WERI-Rb-1 (cell line): ENCODE measurements at places on chromosomes 2 and 18.

DNA sequence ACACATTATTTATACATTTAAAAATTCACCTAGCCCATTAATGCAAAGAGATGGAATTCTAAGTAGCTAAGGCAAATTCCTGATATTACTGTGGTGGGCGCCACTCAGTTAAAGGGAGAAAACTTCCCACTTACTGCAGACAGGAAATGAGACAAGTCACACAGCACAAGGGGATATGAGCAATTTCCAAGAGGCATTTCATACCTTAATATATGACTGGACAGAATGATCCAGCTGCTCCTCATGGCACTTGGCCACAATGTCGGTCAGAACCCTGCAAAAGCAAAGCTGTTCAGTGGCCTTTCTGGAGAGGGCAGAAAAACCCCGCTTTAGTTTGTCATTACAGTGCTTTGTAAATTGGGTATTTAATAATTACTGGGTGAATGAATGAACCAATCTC is 121.4 kb upstream of the CCDC195 start:
- no peak for DNase-seq

DNA sequence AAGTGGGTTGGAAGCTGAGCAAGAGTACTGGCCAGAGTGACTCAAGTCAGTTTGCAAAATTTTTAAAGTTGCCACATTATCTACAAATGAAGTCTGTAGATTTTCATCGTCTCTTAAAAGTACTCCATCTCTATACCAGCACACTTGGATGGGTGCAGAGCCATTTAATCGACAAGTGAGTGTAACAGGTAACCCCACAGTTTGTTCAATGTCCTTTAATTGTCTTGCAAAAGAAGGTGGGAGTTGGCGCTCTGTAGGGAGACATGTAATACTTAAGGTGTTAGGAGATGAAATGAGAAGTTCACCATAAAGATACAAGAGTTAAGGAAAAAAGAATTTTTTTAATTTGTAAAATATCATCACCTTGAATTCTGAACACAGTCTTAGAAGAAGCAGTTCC is 84.9 kb downstream of the TTN start:
- DNase-seq = no peak

DNA sequence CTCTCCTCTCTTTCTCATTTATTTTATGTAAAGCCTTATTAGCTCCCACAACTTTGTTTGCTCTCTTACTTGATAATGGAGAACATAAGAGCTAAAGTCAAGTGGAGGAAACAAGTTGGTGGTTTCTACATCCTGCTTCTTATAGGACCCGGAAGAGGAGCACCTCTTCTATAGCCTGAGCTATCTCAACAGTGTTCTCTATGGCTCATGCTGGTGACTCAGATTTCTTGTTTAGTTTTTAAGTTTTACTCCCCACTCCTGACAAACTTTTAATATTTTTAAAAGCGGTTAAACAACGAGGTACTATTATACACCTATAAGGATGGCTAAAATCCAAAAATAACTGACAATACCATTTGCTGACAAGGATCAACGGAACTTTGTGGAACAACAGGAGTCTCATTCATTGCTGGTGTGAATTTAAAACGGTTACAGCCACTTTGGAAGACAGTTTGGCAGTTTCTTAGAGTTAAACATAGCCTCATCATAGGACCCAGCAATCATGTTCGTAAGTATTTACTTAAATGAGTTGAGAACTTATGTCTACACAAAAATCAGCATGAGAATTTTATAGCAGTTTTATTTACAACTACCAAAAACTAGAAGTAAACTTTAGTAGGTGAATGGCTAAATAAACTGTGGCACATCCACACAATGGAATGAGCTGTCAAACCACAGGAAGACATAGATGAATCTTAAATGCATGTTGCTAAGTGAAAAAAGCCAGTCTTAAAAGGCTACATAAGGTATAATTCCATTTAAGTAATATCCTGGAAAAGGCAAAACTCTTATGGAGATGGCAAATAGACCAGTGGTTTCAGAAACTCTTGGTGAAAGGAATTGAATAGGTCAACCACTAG is 12.7 kb upstream of the CDC42EP3 start:
- DNase-seq = no peak

GRCh38 chr2:102718387-102719316 is 43.2 kb upstream of the TMEM182 start:
- DNase-seq = no peak
